ENCODE measurements at places on chromosomes 11 and 22.
A peak's percentile ranks its signal among the peaks of the same experiment; 100 is the strongest.

- DNase-seq = no peak
Observed at GRCh38 chr22:50027639-50028537, 15.3 kb upstream of the IL17REL start.

- DNase-seq = no peak
Observed at GRCh38 chr11:78641541-78641940, 66.9 kb upstream of the NARS2 start.

- DNase-seq = no peak
Observed at GRCh38 chr11:22922672-22923071, 62.4 kb upstream of the CCDC179 start.

DNA sequence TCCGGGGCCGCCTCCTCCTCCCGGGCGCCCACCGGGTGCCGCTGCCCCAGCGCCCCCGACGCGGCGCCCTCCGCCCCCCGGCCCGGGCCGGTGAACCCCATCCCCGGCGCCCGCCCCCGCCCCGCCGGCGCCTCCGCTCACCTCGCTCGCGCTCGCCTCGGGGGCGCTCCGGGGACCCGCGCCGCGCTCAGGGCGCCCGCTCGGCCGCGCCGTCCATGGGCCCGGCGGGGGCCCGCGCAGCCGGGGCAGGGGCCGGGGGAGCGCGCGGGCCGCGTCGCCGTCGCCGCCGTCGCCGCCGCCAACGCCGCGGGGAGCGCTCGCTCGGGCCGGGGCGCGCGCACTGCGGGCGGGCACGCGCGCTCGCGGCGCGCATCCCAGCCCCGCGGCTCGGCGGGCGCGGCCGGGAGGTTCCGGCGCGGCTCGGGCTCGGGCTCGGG, 293 bp downstream of the DUSP8 start:
- no peak for DNase-seq

GRCh38 chr11:74749965-74750296, 1.3 kb downstream of the RNF169 start:
- DNase-seq = no peak

GRCh38 chr11:74288911-74289310, 22.5 kb downstream of the P4HA3 start:
- DNase-seq = no peak

DNA sequence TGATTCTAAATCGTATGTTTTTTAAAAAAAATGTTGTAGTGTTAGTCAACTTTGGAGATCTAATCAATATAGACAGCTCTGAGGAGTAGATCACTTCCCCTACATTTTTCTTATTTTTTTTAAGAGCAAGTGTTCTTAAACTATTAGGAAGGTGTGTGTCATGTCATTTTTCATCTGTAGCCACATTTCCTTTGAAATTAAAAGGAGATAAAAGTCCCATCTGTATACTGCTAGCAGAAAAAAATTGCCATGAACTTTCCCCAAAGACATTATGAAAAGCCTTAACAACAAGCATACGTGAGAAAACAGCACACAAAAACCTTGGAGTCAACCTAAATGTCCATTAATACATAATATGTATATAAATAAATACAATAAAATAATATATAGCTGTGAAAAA, 286.6 kb downstream of the ETS1 start:
- no peak for DNase-seq

DNA sequence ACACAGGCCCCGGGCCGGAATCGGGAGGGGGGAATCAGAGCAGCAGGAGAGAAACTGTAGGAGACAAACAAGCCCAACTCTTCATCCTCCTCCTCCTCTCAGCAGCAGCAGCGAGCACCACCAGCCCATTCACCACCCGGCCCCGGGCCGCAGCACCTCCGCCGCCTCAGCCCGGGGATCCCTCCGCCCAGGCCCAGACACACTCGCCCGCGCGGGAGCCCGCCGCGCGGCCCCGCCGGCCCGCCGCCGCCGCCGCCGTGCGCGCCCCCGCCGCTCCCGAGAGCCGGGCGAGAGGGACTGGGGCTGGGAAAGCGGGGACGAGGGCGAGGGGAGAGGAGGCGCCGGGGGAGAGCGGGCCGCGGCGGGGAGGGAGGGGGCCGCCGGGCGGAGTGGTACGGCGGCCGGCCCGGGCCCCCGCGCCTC, at the start of gene PHF21A:
Gene PHF21A, minus strand, starts transcription at position 154 of the 423 bp plus-strand sequence. CDS start 37,235 bp downstream, outside the sequence.
- DNase-seq = peak; percentile 90

DNA sequence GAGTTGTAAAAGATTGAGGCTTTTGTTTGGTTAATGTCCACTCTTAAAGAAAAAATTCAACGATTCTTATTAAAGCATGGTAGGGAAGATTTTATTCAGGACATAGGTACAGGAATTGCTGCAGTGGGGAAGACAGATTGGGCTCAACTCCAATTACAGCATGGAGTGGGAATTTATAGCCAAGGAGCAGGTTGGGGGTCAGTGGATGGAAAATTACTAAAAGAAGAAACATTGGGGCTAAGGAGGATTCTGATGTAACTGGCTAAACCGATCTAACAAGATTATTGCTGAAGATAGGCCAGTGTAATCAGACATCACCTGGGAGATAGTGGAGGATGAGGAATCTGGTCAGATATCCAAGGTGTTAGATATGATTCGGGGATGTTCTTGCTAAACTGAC, 97.4 kb downstream of the FAR1 start:
- no peak for DNase-seq

DNA sequence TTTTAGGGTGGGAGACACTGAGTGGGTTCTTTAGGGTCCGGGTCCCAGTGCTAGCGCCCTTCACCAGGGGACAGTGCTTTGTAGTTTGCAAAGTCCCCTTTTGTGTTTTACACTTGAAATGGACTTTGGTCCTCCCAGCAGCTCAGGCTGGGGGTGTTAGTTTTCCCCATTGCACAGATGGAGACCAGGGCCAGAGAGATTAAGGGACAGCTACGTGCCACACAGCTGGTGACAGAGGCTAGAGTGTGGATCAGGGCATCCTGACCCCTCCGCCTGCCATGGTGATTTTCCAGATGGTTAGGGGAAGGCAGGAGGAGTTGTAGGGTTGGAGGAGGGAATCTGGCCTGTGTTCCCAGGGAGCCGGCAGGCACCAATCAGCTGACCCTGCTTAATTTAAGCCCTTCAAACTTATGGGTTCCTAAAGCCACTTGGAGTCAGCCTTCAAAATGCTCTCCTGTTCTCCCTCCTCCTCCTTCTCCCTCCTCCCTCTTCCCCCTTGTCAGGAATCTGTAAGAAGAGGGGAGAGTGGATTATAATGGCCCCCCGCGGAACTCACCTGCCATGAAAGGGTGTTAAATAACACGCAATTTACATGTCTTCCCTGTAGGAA, 22.5 kb upstream of the MPPED1 start:
- DNase-seq = no peak

- peak; percentile 28 for DNase-seq
Observed at GRCh38 chr11:108871152-108871551, 206.3 kb downstream of the DDX10 start.

- no peak for DNase-seq
Observed at GRCh38 chr11:112649856-112650255, 311.4 kb upstream of the NCAM1 start.

DNA sequence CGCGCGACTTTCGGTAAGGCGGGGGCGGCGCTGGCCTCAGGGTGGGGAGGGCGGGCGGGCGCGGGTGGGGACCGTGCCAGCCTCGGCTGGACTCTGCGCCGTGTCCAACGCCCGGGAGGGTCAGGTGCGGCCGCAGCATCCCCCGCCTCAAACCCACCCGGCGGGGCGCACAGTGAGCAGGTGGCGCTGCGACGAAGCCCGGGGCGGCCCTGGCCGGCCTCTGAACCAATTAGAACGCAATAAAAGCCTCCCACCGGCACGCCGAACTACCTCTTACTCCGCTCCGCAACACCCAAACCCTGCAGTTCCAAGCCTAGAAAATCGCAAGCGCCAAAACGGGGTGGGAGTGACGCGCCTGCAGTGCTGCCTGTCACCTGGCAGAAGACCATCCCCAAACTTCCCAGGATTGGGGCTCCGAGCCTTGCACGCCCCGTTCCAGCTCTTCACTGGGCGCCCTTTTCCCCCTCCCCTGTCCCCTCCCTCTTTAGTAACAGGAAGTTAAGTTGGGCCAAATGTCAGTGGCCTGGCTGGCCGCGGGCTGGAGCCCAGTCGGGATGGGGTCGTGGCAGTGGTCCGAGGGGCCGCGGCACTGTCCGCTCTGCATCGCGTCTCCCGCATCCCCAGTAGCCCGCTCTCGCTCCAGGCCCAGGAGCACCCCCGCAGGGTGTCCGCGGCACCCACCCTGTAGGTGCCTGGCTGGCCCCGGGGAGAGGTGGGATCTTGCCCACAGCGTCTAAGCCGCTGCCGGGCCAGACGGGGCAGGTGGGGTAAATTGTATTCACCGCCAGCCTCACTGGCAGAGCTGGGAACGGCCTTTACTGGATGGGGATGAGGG, 541 bp downstream of the MICAL2 start:
- DNase-seq = no peak

- DNase-seq = no peak
Observed at GRCh38 chr22:43511276-43511910, 99.6 kb downstream of the MPPED1 start.

- no peak for DNase-seq
Observed at GRCh38 chr11:86442827-86443226, 68.1 kb downstream of the CCDC81 start.

DNA sequence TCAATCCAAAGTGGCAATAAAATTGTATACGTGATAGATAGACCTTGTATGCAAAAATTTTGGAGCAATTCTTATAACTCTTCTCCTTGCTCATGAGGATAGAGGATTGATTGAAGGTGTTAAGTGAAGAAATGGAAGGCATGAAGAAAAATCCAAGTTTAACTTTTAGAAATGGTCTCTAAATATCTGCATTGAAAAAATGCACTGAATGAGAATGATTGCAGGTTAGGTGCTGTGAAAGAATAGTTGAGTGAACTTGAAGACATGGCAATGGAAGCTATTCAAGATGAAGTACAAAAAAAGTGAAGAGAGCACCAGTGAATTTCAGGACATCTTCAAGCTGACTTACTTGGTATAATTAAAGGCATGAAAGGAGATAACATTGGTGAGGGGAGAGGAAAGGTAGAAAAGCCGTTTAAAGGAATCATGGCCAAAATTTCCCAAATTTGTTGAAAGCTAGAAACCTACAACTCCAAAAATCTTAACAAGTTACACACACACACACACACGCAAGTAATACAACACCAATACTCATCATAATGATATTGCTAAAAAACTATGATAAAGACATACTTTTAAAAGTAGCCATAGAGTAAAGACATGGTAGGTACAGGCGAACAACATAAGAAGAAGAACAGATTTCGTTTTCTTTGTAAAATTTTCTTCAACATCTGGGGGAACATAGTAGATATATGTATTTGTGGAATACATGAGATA, 96.3 kb downstream of the GGTLC2 start:
- no peak for DNase-seq

GRCh38 chr22:38707346-38707745, 1.6 kb downstream of the GTPBP1 start:
- no peak for DNase-seq

DNA sequence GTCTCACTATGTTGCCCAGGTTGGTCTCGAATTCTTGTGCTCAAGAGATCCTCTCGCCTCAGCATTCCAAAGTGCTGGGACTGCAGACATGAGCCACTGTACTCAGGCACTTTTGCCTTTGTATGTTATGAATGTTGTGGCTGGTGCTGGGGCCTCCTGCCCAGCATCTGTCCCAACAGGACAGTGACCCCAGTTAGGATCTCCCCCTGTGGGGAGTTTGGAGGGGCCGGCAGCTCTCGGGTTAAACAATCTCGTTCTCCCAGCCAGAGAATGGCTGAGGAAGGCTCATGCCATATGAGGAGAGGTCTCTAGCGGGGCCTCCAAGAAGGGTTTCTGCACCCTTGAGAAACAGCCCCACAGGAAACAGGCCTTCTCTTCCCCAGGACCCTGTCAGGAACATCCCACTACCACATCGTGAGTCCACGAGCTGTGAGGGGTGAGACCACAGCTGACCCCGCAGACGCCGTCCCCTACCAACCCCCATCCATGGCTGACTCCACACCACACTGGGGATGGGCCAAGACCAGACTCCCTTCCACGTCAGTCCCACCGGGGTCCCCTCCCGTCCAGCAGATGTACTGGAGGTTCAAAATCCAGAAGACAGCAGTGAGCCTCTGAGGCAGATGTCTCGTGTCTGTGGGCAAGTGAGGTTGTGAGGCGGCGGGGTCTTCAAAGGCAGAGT, 54.1 kb downstream of the SHANK2 start:
- DNase-seq = no peak

- no peak for DNase-seq
Observed at GRCh38 chr22:38504731-38505540, 1.2 kb downstream of the DDX17 start.

- DNase-seq = no peak
Observed at GRCh38 chr11:133918608-133919260, 38.0 kb downstream of the IGSF9B start.

DNA sequence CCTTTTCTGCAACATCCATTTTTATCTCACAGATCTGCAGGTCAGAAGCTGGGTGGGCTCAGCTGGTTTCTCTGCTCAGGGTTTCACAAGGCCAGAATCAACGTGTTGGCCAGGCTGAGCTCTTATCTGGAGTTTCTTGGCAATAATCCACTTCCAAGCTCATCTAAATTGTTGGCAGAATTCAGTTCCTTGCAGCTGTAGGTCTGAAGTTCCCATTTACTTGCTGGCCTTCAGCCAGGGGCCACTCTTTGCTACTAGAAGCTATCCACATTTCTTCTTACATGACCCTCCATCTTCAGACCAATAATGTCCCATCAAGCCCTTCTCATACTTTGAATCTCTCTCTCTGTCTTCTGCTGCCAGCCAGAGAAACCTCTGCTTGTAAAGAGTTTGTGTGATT, 103.5 kb downstream of the WNT11 start:
- DNase-seq = no peak

GRCh38 chr11:60844045-60844869, 2.3 kb downstream of the CCDC86 start:
- no peak for DNase-seq

DNA sequence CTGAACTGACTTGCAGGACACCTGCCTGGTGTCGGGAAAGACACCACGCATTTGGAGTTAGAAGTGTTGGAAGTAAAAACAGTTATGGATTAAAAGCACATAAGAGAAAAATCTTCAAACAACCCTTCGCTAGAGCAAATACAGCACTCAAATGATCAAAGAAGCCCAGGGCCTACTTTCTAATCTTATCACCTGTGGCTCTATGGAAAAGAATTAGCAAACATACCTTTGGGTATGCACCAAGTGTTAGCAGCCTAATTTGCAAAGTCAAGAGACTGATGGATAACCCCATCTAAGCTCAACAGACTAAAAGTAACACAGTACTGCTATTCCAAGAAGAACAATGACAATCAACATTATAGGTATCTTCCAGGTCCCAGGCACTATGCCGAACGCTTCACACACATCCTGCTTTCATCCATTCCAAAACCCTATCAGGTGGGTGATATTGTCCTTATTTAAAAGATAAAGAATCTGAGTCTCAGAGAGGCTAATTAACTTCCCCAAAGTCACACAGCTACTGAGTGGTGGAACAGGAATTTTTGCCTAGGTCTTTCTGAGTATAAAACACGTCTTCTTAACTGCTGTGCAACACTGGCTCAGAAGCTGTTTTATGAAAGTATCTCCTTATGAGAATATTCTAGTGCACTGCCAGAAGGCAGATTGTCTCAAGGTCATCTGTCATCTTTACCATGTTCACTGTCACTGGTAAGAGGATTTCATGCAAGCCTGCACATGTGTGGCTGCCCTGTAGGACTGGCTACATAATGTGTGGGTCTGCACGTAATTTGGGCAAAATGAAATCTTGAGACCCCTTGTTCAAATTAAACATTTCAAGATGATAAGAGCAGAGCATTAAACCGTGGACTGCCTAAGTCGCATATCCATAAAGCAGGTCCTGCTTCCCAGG, 16.4 kb downstream of the SLC1A2 start:
- no peak for DNase-seq

GRCh38 chr11:24872651-24873311, 375.9 kb downstream of the LUZP2 start:
- DNase-seq = no peak

GRCh38 chr22:48955351-48956311, 872.0 kb downstream of the BRD1 start:
- no peak for DNase-seq

- no peak for DNase-seq
Observed at GRCh38 chr22:19182472-19183157, 4.1 kb upstream of the SLC25A1 start.
